NCI-H1436 treated with DMSO at 0.1 percent for 48 hours (cell line): ENCODE measurements at places on chromosomes 5 and 9.

GRCh38 chr5:32713770-32714381, 2.8 kb downstream of the NPR3 start:
- no peak for DNase-seq

DNA sequence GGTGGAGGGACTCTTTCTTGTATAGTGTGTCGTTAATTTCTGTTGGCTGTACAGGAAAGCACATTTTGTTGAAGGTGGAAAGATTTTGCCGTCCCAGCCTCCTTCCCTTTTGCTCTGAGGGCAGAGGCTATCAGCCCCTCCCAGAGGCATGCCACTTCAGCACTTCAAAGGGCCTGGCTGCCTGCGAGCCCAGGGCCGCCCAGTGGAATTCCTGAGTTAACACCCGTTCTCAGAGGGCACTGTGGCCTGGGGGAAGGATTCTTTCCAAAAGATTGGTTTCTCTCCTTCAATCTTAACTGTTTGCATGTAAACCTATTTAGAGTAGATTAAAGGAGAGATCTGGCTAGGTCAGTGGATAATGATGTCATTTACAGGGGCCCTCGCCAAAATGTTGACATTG, 238.6 kb downstream of the FANCC start:
- DNase-seq, result no peak

GRCh38 chr9:109549386-109549785, 51.3 kb upstream of the PTPN3 start:
- no peak for DNase-seq

DNA sequence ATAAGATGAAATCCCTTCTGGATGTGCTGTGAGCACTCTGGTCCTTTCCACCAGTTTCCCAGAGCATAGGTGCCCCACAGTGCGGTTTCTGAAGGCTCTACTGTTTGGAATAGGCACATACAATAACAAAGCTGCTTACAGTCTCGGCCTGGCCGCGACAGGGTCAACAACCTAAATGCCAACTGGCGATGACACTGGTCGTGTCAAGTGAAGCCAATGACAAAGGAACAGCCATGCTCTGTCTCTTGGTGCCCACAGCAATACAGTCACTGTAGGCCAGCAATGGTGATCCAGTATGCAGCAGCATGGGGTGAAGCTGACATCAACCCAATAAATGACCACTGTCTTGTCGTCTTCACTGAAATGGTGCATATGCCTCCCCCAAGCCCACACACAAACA, 47.8 kb upstream of the EQTN start:
- no peak for DNase-seq

DNA sequence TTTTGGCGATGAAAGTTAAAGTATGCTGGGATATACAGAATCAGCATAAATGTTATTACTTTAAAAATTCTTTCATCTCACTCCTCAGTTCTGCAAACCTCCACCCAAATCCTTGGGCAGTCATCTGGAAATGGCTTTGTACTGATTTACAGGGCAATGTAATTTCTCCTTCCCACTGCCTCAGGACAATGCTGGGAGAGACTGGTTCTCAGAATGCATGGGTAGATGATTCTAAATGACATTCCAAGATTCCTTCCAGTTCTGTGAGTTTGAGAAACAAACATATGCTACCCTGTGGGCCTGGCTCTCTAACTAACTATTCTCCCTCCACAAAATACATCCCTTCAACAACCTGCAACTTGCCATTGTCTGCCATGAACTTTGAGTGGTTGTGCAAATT, 7.5 kb upstream of the PSAT1 start:
- DNase-seq, result no peak

DNA sequence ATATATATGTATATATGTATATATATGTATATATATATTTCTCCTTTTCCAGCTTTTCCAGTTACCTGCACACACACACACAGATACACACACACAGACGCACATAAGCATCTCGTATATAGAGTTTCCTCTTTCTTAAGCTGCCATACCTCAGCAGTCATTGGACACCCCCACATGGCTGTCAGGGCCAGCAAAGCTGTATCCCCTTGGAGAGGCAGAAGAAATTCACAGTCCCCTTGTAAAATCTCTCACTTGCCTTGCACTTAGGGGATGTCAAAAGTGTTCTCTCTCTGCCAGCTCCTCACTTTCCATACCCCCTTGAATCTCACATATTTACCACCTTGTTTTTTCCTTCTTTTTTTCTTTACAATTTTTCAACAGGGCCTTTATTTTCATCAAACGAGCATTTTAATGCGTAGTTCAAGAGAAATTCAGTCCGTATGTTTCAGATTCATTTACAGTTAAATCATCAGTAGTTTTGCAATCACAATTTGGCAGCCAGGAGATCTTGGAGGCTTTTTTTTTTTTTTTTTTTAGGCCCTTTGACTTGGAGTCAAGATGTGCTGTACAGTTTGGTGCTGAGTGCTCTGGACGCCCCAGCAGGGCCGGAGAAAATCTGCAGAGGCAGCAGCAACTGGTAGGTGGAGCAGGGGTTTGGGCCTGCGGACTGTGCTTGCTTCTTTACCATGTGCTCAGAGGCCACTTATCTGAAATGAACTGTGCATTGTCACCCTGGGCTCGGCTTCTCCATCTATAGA, 244.9 kb upstream of the KLF4 start:
- DNase-seq, result no peak

DNA sequence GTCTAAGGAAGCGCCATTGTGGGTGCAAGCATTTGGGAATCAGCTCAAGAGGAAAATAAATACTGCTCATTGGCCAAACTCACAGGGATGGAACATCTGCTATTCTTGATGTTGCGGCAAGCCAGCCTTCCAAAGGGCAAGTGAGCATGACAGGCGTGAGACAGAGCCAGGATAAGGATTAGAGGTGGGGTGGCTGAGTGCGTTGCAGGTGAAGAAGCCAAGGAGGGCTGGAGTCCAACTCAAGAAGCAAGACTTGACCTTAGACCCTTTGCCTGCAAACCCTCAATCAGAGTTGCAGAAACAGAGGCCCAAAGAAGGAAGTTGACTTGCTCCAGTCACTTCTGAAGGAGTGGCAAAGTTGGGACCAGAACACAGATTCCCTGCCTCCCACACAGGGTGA, 79.4 kb downstream of the WWC1 start:
- no peak for DNase-seq

- DNase-seq, result no peak
Observed at GRCh38 chr9:89444274-89444673, 53.6 kb downstream of the SEMA4D start.

DNA sequence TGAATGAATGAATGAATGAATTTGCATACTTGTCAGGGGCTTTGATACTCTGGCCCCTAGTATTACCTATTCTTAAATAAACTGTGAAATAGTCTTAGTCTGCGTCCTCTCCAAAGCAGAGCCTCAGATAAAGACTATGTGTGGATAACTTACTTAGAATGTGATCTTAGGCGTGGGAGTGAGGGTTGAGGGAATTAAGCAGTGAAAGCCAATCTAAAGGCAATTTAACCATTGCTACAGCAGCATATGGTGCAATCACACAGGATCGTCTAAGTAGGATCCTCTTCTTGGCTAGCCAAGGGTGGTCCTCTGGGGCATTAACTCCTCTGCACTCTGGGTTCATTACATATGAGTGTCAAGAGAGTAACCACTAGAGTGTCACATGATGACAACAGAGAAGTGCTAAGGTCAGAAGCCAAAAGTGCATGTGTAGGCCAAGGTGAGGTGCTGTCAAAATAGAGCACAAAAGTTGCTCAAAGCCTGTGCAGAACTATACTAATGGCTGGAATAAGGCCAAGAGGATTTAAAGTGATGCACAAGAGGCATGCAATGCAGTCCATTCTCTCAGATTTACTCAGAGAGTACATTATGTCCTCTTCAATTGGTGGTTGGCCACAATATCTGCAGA, 274.4 kb upstream of the SEMA6A start:
- DNase-seq, result no peak

- DNase-seq, result no peak
Observed at GRCh38 chr5:137627293-137627692, 108.6 kb downstream of the KLHL3 start.

- no peak for DNase-seq
Observed at GRCh38 chr5:138709202-138709601, 44.0 kb upstream of the CTNNA1 start.

- DNase-seq, result no peak
Observed at GRCh38 chr5:169668732-169669131, 31.7 kb downstream of the DOCK2 start.

DNA sequence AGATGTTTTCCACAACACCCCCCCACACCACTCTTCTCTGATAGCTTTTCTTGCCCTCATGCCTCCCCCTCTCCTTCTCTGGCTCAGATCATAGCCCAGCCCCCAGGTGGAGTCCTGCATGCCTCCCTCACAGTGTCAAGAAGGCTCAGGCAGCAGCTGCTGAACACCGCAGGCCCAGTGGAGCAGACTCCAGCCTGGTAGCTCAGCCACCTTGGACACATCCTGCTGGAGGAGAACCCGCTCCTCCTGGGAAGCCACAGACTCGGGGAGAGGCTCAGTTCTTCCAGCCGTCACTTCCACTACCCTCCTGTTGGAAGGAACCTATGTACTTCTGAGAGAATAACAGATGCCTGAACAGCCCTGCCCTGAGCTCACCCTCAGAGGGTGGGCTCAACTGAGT, 143.4 kb downstream of the SPOCK1 start:
- no peak for DNase-seq

- DNase-seq, result no peak
Observed at GRCh38 chr5:66329078-66329477, 185.0 kb downstream of the SREK1 start.

GRCh38 chr5:178462816-178463215, 127.4 kb downstream of the COL23A1 start:
- no peak for DNase-seq

GRCh38 chr5:78060421-78060820, 234.1 kb downstream of the AP3B1 start:
- no peak for DNase-seq

DNA sequence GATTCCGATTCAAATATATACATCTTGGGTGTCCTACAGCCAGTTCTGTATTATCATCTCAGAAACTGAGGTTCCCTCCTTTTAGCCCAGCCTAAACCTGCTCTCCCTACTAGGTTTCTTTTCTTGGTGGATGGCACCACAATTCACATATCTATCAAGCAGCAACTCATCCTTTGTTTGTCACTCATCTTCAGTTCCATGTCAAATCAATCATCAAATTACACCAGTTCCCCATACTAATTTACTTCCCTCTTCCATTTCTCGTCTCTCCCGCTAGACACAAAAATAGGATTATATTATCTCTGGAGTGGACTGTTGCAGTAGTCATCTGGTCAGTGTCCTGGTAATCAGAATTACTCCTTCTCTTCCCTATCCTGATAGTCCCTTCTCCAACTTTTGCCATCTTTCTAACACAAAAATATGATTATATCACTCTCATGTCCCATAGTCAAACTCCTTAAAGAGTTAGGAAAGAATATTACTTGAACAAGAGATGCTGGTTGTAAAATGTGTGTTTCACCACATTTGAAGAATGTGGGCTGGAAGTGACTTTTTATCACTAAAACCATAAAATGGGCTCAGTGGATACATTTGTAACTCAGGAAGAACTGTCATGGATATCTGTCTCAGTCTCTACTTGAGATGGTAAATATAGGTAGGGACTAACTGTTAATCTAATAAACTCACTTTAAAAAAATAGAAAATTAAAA, 69.1 kb upstream of the RICTOR start:
- DNase-seq, result no peak

DNA sequence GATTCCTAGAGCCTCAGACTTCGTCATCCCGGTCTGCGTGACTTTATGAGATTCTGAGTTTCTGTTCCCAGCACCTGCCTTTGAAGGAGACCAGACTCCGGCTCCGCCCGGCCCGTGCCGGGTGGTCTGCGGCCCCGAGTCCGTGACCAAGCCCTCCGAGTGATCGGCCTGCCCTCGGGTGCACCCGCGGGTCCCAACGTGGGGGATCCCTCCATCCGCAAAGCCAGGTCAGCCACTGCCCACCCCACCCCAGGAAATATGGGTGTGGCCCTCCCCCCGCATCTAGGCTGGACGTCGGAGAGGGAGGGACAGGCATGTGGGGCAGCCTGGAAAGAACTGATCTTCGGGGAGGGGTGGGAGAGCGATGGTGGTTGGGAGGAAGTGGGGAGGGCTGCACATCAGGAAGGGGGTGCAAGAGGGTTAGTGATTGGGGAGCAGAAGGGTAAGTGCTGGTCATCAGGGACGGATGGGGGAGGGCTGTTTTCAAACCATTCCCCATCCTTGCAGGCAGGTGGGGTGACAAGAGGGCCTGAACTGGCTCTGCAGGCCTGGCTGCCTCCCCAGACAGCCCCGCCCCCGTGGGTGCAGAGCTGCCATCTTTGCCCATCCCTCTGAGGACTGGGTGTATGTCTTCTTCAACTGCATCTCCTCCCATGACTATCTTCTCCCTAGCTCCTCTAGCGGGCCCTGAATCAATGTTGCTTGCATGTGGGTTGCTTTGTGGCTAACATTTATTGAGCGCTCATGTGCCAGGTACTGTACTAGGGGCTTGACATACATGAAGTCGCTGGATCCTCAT, 747 bp downstream of the LRSAM1 start:
- no peak for DNase-seq

DNA sequence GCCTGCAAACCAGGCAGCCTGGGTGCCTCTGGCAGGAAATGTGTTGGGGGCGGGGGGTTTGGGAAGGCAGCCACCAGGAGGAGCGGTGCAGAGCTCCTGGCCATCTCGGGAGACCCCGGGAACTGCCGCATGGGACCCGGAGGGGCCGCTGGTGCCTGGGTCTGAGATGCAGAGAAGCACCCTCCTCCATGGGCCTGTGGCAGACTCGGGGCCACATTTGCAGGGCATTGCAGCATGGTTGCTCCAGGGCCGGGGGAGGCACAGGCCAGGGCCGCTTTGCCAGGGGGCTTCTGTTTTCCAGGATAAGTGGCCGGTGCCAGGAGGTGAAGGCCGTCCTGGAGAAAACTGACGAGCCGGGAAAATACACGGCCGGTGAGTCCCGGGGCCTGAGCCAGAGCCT, 1.7 kb downstream of the LCN1 start:
- no peak for DNase-seq

GRCh38 chr5:66722686-66723085, 126.5 kb downstream of the MAST4 start:
- DNase-seq, result no peak

DNA sequence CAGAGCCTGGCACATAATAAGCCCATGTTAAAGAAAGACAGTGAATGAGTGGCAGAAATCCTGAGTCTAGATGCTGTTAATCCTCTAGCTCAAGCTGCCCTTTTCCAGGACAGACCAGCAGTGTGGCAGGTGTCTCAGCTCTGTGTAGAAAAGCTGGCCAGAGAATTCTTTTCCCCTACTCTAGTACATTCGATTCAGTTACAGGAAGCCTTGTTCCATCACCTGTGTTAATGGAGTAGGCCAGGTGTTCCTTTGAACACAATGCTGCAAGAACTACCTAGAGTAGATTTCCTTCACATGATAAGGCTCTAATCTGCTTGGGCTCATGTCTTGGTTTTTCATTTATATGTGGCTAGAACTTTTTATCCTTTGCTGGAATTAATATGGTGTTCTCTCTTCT, 52.5 kb downstream of the NUP214 start:
- DNase-seq, result no peak

GRCh38 chr5:61994171-61994570, 311.8 kb upstream of the KIF2A start:
- DNase-seq, result no peak
